Transverse colon (tissue), 4 donors: ENCODE measurements at places on chromosomes 2 and 18. TPM values are rescaled to one million over a fixed set of nuclear protein-coding genes. Genes with fewer than 3 reads are reported as not detected.

DNA sequence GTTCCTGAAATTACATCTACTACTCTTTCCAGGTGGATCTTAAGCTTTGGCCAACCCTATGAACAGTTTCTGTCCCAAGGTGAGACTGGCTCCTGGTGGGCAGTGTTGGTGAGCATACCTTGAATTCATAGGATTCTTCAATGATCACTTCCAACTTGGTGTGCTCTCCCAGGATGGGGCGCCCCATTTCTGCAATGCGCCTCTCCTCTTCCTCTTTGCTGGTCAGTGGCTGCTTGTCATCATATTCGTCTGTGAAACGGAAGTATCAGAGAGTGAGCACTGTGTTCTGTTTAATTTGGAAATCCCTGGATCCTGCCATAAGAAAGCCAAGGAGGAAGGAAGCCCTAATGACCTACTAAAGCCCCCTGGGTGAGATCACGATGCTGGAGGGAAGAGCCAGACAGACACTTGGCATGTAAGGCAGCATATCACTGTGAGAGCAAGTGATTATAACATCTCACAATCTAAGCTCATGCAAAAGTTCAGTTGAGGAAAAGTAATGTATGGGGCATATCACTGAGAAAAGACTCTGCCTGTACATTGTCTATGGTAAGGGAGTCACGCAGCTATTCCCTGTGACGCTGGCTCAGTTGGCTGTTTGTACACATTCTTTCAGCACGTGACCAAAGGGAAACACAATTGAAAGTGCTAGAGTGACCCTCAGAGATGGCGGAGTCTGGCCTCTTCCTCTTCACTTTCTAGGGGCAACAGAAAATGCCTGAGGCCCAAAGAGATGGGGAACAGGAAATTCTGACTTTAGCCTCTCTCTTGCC, 287.0 kb downstream of the SLC8A1 start:
- no peak for DNase-seq

Gene SERPINB13
- total RNA-seq: not detected

Gene FAHD2B
- 0.60 TPM for total RNA-seq

- no peak for DNase-seq
These were observed 651 bp upstream of the ZNF521 start for GRCh38 chr18:25352629-25353005.

DNA sequence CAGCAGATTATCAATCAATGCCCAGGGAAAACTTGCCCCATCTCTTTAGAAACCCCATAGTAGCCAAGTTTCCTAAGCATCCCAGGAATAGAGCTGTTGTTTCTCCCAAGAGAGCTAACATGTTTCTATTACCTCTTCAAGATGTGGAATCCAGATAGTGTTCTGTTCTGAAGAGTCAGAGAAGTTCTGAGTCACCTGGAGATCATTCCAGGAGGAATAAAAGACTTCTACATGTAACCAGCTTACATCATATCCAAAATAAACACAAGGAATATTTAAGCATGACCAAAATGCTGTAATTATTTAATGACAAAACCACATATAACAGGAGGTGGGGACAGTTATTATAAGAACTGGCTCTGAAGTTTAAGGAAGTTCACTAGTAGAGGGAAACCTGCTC, 51.0 kb upstream of the GORASP2 start:
- DNase-seq: no peak

GRCh38 chr2:187422282-187422681, 25.8 kb downstream of the CALCRL start:
- no peak for DNase-seq

GRCh38 chr2:66253066-66253465, 181.9 kb upstream of the MEIS1 start:
- DNase-seq: no peak

GRCh38 chr2:217107480-217107879, 247.6 kb upstream of the TNP1 start:
- no peak for DNase-seq

Gene ACTR2
- total RNA-seq: 123 TPM

Gene LYPD1
- total RNA-seq: 0.27 TPM
